ENCODE measurements at places on chromosomes 16 and 17. TPM values are rescaled to one million over a fixed set of nuclear protein-coding genes. Genes with fewer than 3 reads are reported as not detected.

DNA sequence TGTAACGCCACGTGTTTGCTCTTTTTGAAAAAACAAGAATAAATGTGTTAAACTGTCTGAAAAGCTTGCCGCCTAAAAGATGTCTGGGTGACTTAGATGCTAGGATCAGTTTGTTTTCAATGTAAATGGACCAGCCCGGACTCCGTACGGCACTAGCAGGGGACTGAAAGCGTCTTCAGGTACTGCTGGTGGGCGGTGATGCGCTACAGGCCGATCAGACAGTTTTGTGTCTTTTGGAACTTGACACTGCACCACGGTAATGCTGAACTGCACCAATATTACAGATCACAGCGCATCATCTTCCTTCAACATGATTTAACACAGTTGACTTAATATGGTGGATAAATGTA lies 727 bp upstream of the MBTPS1 start:
- no peak for DNase-seq

DNA sequence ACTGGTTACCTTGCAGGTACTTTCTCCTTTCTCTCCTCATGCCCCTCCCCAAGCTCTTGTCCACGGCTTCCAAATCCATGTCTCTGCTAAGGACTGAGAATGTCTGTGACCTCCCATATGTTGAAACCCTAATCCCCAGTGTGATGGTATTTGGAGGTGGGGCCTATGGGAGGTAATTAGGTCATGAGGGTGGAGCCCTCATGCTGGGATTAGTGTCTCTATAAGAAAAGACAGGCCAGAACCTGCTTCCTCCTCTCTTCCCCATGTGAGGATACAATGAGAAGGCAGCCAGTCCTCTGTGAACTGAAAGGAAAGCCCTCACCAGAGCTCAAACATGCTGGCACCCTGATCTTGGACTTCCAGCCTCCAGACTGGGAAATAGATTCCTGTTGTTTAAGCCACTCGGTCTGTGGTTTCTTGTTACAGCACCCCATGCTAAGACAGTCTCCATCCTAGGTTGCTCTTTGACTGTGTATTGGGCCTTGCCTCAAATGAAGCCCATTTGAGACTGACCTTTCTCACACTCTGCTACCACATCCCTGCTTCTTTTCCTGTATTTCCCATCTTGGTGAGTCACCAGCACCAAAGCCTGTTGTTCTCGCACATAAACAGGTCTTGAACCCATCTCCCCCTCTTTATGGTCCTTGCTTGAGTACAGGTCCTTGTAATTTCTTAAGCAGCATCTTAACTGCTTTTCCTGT lies 135.0 kb downstream of the CDK5R1 start:
- no peak for DNase-seq

- peak; percentile 25 for DNase-seq
Measured at GRCh38 chr17:9842057-9842758, 16.5 kb downstream of the GLP2R start.

WNK4 gene
- total RNA-seq = 6.7 TPM

- DNase-seq = no peak
Measured at GRCh38 chr17:21211825-21212479, 2.0 kb downstream of the TMEM11 start.

GRCh38 chr17:73401911-73402310 lies 90.1 kb upstream of the CDC42EP4 start:
- peak; percentile 41 for DNase-seq

GRCh38 chr16:20897253-20897897 lies 2.8 kb downstream of the DCUN1D3 start:
- no peak for DNase-seq

GRCh38 chr16:23678430-23679273 lies at the start of gene PLK1:
PLK1 (plus strand) TSS chr16:23678889; CDS start chr16:23678933, 44 bp downstream.
- peak; percentile 41 for DNase-seq

DNA sequence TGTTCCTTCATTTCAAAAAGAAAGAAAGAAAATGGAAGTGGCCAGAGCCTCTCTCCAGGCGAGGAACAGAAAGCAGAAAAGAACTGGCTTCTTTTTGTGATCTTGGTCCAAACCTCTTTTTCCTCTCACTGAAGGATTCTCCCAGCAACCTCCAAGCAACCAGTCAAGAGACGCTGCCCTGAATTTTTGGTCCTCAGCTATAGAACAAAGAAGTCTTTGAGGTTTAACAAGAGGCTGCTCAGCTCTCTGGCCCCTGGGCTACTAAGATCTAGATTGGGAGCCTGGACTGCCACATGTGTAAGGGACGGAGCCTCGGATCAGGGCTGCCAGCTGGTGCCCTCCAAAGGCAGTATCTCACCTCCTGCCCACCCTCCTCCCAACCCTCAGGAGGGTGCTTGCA lies 62.6 kb downstream of the AXIN2 start:
- no peak for DNase-seq

DNA sequence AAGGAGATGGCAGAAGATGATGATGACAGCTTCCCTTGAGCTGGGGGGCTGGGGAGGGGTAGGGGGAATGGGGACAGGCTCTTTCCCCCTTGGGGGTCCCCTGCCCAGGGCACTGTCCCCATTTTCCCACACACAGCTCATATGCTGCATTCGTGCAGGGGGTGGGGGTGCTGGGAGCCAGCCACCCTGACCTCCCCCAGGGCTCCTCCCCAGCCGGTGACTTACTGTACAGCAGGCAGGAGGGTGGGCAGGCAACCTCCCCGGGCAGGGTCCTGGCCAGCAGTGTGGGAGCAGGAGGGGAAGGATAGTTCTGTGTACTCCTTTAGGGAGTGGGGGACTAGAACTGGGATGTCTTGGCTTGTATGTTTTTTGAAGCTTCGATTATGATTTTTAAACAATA lies 16.9 kb downstream of the PSMD3 start:
- DNase-seq = no peak

GRCh38 chr17:82502207-82502606 lies 17.3 kb upstream of the FOXK2 start:
- DNase-seq = no peak

GRCh38 chr16:58306327-58306726 lies 11.5 kb upstream of the PRSS54 start:
- DNase-seq = no peak

DNA sequence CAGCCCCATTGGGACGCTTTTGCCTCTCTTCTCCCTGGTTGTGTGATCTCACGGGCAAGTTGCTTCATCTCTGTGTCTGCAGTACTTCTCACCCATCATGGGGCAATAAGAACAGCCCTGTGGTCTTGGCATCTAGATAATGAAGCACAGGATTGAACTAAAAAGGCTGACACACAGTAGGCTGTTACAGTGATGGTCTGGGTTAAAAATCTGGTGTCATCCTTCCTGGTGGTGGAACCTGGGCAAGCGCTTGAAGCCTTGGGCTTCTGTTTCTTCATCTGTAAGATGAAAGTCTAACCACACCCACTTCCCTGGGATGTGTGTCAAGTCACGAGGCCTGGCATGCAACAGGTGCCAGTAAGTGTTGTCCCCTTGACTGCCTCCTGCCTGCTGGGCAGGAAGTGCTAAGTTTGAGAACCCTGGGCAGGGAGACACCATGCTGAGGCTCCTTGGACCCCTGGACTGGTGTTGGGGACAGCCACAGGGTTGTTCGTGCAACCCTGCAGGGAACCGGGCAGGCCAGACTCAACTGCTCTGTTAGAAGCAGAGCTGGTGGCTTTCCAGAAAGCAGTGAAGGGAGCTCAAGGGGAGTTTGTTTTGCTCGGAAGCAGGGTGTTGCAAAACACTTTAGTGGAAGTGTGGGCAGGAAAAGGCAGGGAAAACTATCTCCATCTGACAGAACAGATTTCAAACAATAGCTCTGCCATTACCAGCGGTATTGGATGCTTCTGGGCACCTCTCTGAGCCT lies 5.9 kb upstream of the MAP2K3 start:
- DNase-seq = no peak

MYH13 gene
- total RNA-seq = not detected

GRCh38 chr17:63937920-63938319 lies 5.8 kb upstream of the CD79B start:
- no peak for DNase-seq

PLCD3 gene
- 45.7 TPM for total RNA-seq

- no peak for DNase-seq
Measured at GRCh38 chr16:20026361-20027072, 47.2 kb downstream of the GPR139 start.

ZG16B gene
- total RNA-seq = not detected

DNA sequence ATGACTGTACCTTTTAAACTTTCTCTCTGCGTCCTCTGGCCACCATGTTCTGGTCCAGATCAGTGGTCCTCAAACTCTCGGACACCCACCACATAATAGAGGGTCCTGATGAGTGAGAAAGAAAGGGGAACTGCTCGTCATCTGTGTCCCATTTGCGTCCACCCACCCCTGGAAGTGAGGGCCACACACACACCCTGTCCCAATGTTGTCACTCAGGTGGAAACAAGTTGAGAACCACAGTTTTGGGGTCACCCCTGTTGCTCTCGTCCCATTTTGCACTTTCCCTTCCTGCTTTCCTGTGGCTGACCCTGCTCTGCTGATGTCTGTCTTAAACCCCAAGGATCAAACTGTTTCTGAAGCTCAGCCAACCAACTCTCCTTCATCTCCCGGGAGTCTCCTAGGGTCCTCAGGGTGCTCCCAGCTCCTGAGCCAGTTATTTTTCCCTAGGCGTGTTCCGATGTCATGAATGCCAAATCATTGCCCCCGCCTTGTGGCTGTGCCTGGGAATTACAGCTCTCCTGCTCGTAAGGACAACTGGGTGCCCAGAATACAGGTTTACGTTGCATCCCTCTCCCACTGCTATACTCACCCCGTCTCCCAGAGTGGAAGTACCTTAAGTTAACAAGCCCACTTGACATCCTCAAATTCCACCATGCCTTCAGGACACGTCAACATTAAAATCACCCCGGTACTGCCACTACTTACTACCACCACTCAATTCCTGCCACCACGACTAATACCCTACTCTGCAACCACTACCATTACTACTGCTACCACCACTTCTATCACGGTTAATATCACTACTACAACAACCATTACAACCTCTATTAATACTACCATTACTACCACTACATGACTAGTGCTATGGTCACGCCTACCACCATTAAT lies 26.0 kb upstream of the HNF1B start:
- peak; percentile 25 for DNase-seq

KRTAP9-8 gene
- total RNA-seq = not detected

SLC9A5 gene
- 1.3 TPM for total RNA-seq

GRCh38 chr16:55282441-55282840 lies 41.6 kb upstream of the IRX6 start:
- DNase-seq = no peak

TMEM107 gene
- 47.1 TPM for total RNA-seq

PLD2 gene
- total RNA-seq = 63.0 TPM

TMC5 gene
- not detected for total RNA-seq

DNA sequence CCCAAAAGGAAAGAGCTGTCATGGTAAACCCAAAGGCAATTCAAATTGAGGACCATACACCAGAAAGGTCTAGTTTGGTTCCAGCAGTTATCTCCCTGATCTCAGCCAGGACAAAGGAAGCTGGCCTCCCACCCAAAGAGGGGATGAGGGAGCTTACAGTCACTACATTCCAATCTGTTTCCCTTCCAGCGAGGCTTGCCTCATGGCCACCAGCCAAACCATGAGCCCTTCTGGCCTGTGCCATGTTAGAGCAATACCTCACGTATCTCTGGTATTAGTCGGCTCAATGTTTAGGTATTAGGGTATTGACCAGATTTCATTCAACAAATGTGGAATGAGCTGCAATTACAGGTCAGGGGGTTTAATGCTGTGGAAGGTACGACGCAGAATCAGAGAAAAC lies 8.4 kb downstream of the NDUFAB1 start:
- no peak for DNase-seq

- DNase-seq = no peak
Measured at GRCh38 chr16:2273484-2273883, 5.6 kb upstream of the RNPS1 start.

MYH1 gene
- total RNA-seq = 0.39 TPM

GRCh38 chr16:29950806-29951461 lies 10.9 kb upstream of the TMEM219 start:
- DNase-seq = no peak

ANKS3 gene
- total RNA-seq = 58.8 TPM

DNA sequence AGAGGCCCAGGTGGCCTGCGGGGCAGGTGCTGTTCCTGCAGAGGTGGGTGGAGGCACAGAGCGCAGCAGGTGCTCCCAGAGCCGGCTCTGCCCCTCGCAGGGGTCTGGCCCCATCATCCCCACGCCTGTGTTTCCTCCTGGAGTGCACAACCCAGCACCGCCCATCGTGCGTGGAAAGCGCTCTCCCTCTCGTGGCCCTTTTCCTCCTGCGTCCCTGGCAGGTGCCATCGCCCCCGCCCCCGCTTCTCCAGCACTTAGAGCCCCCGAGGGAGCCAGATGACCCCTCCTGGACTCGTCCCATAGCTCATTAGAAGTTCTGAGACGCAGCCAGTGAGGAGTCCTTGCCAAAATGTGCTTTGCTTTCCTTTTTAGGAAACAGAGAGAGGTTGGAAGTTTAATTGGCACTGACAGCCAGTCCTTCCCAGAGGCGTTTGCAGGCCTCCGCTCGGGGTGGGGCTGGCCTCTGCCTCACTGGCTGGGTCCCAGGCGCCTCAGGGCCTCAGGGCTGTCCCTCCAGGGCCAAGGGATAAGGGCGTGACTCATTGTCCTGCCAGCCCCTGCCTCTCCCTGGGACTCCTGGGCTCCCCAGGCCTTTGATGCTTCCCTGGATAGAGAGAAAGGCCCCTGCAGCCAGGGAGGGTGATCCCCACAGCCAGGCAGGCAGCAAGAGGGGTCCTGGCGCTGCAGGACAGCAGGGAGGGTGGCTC lies 32.2 kb upstream of the CHMP6 start:
- peak; percentile 55 for DNase-seq

- no peak for DNase-seq
Measured at GRCh38 chr17:6508016-6508415, 48.3 kb downstream of the PITPNM3 start.
